ENCODE measurements at places on chromosomes 3 and 15.

- no peak for DNase-seq
These were observed 18.9 kb upstream of the GREM1 start for GRCh38 chr15:32698773-32699390.

DNA sequence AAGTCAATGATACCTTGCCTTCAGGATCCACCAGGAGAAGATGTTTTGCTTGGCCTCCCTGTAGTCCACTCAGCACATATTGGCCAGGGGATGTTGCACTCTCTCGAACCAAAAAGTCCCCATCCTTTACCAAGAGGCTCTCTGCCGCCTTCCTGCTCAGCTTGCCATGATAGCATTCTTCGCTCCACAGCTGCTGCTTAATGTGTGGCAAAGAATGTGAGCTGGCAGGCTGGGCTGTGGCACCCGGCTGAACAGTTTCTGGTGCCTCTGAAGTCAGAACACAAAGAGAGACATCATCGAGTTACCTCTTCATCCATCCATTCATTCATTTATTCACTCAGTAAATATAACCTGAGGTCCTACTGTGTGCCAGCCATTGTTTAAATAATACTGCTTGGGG, 23.9 kb upstream of the CEP152 start:
- DNase-seq: no peak

- no peak for DNase-seq
These were observed 51.1 kb downstream of the SYNM start for GRCh38 chr15:99155961-99156443.

- no peak for DNase-seq
These were observed 95.9 kb downstream of the FEZF2 start for GRCh38 chr3:62277450-62277849.

- DNase-seq: no peak
These were observed 34.2 kb upstream of the TF start for GRCh38 chr3:133712017-133712416.

- DNase-seq: no peak
These were observed 140.8 kb downstream of the DIPK2A start for GRCh38 chr3:144112437-144112836.

DNA sequence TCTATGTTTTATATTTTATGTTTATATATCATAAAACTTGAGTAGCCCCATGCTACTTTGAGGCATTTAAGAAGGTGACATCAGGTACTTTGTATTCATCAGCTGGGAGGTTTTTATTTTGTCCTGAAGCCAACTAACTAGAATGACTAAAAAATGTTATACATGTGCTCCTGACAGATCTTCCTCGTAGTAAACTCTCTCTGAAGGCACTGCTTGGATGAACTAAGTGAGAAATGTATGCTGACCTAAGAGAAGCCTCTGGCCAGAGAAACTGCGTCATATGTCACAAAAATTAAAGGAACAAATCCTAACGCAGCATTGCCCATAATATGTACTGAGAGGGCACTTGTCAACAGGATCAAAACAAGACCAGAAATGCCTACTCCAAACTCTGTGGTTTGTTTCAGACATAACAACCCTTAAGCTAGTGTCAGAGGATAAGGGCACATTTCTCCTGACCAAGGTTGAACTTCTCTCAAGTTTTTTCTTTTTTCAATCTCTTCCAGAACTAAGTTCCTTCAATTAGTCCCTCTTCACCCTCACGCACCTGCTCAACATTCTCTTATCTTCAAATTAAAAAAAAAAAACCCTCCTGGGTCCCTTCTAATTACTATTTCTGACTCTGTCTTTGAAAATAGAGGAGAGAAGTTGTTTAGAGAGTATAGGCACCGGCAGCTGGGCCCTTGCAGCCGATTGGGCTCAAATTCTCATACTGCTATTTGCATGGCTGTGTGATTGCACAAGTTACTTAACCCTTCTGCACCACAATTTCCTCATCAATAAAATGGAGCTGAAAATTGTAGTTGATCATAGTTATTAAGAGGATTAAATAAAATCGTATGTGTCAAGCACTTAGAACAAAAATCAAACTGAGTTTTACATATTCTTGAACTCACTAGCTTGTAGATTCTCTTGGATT, 159.0 kb downstream of the FRMD5 start:
- peak; percentile 27 for DNase-seq

DNA sequence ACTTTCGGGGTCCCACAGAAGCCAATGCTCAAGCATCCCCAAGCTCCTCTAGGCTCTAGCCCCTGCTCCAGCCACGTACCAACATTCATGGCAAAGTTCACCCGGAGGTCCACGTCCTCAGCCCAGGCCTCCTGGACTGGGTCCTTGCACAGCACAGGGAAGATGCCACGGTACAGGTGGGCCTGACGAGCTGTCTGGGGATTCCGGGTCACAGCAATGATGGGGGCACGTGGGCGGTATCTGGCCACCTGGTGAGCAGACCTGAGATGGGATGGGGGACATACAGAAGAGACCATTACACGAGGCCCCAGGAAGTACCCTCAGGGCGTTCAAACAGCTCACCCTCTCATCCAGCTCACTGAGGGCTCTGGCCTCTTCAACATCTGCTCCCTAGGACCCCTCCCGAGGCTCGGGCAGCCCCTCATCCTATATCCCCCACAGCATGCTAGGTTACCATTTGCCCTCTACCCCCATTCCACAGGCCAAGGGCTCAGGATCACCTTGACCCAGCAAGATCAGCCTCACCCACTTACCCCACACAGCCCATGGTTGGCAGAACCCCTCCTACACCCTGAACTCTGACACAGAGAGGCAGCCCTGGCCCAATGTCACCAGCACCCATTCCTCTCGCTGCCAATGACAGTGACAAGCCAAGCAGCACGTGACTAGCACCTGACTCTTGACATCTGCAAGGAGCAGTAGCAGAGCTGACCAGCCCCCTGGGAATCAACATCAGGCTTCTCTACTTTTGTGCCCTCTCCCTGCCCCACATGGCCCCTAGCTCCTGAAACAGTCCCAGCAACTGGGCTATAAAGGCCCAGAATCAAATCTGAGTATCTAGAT, 3.0 kb upstream of the GRAMD2A start:
- DNase-seq: no peak

- no peak for DNase-seq
These were observed 83.8 kb upstream of the BCHE start for GRCh38 chr3:165920984-165921383.

GRCh38 chr3:73273341-73273740, 211.9 kb downstream of the EBLN2 start:
- DNase-seq: no peak

DNA sequence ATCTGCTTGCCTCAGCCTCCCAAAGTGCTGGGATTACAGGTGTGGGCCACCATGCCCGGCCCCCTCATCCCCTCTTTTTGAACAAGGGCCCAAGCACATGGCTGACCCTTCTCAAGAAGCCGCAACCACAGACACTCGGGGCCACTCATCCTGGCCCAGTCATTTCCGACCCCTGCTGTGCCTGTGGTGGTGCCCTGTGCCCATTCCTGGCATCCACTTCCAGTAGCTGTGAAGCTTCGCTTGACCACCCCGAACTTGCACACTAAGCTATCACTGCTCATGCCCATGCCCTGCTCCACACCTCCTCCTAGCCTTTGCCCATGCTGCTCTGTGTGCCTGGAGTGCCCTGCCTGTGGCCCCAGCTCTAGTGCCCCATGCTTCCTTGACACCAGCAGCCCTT, 8.3 kb downstream of the TMEM44 start:
- no peak for DNase-seq

DNA sequence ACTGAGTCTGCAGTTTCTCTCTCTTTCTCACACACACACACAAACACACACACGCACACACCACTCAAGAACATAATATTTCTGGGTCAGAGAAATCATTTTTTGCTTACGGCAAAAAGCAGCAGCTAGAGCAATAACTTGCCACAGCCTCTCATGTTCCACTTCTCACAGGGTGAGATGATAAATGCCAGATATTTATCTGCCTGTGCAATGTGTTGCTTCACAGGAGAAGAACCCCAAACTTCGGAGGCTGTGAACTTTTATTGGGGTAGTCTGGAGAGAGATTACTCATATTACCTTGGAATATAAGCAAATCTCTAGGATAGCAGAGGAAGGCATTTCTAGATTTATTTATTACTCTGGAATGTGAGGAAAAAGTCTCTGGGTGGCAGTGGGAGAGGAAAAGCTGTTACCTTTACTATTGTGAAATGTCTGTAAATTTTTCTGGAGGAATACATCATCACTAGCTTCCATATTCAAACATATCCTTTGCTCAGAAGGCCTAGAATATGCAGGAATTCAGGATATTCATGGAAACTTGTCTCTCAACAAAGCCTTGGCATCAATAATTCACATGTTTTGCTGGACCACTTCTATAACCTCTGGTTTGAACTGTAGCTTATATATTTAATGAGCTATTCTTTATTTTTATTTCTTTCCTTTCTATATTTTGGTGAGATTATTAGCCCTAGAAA, 369.2 kb downstream of the NSUN3 start:
- no peak for DNase-seq

GRCh38 chr3:41960826-41961750, 815 bp downstream of the ULK4 start:
- DNase-seq: peak; percentile 27

DNA sequence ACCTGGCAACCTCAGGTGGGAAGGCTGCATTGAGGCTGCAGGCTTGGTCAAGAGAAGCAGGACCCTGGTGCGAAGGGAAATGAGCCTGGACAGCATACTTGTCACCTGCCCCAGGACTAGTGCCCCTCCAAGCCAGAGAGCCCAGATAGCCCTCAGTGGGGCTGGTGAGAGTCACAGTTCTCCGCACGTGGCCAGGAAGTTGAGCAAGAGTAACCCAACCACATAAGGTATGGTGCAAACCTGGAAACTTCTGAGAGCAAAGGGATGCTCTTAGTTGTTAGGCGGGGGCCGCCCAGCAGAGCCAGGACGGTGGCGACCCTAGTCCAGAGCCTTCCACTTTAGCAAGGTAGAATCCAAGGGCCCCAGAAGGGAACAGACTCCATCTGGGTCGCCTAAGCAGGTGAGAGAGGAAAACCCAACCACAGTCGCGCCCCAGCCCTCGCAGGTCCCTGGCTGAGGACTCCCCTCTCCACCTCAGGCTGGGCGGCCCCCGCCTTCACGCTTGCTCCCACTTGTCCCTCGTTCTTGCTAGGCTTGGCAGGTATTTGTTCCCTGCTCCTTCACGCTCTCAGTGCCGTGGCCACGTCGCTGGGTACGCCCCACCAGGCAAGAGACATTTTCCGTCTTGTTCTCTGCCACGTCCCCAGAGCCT, 1.1 kb upstream of the VPS18 start:
- DNase-seq: no peak

DNA sequence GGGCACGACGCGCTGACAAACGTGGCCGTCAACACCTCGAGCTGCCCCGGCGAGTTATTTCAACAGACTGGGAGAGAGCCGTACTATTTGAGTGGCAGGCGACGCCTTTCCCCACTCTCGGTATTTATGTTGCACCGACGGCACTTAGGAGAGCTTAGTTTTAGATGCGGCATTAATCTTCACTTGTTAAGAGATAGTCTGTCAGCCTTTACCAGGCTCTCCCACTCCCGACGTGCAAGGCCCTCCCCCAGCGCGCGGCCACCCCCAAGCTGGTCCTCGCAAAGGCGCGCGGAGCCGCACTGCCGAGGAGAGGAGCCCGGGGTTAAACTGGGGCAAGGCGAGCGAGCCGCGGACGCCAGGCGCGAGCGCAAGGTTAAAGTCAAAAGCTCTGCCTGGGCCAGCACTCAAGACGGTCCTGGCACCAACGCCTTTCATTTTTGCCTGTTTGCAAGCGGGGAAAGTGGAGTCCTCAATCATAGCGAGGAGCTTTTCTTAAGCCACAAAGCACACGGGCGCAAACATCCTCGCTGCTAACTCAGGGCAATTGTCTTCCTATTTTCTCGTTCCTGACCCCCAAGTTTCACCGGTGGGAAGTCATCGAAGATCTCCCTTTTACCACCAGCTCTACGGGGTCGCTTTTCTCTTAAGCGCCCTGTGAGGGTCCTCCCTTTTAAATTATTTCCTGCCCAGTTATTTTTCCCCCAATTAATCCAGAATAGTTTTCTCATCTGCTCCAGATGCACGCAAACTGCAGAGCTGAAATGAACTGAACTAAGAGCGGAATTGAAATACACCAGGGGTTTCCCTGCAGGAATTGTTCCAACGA, 86.6 kb downstream of the NR2F2 start:
- DNase-seq: no peak

DNA sequence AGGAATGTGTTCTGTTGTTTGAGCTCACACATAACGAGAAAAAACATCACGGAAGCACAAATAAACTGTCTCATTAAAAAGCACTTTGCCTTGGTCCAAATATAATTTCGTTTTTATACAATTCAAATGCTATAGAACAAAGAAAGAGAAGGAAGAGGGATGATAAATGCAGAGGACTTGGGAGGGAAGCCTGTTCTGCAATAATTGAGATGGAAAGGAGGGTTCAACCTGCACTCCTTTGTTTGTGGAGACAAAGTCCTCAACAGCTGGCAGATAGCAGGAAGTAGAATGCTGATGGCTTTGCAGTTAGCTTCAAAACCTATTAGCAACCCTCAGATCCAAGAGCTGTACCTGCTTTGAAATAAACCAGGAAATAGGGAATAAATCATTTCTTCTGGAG, 1010.8 kb downstream of the FHIT start:
- DNase-seq: peak; percentile 13

DNA sequence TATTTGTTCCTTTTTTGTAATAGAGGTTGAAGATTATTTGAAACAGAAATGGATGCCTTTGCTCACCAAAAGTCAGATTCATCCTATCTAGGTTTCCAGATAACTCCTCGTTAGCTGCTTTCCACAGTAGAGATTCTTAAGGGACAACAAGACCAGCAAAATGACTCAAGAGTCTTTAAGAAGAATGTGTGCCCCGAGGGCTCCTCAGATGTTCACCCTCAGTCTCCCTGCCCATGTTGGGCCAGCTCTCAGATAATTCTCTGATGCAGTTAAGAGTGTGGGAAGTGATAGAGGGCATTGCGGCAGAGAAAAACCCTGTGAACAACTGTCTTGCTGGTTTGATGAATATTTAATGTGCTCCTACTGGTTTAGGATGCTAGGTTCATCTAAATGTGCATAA, 251.1 kb downstream of the PTPRG start:
- no peak for DNase-seq

DNA sequence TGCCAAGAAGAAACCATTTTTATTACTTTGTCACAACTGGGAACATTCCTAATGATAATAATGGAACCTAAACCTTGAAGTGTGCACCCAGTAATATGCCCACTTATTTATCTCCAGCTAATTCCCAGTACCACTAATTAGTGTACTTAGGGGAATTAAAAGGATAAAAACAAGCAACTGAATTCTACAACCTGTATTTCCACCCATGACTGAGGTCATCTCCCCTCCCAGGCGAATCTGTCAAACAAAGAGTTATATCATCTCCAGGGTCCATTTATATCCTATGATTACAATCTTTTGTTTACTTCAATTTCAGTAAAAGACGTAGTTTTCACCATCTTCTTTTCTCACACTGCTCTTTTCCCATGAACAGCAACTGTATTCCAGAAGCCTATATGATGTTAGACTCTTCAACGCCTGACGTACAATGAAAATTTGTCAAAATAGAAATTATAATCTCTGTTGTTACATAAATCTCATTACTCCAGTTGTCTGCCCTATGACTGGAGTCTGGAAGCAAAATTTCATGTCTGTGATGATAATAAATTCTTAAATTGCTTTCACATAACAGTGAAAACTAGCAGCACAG, 177.6 kb downstream of the GOLIM4 start:
- DNase-seq: no peak

- DNase-seq: no peak
These were observed 7.4 kb upstream of the NCBP2 start for GRCh38 chr3:196949750-196950149.

Data from DMS79 treated with DMSO at 0.1 percent for 48 hours (cell line).